ENCODE measurements at places on chromosomes 5 and 9.

DNA sequence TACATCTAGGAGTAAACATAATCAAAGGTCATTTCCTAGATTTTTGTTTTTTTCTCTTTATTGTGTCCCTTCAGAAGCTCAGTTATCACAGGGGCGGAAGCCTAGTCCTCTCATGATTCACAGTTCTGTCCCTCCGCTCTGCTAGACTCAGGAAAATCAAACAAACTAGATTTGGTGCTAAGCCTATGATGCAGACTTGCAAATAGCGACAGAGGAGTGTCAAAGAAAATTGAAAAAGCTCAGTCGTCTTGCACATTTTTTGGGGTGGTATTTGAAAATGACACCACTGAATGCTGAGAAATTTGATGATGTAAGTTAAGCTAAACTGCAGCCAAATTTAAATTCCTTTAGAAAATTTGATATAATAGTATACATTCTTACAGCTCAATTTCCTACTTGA, 59.0 kb downstream of the CDH10 start:
- no peak for DNase-seq

GRCh38 chr5:45578270-45578669, 117.9 kb downstream of the HCN1 start:
- DNase-seq: no peak

GRCh38 chr5:159510282-159510681, 180.0 kb upstream of the IL12B start:
- no peak for DNase-seq

- peak; percentile 67 for DNase-seq
Observed at GRCh38 chr9:101485924-101486692, 47.5 kb upstream of the RNF20 start.

GRCh38 chr5:170752257-170753215, 31.0 kb upstream of the GABRP start:
- no peak for DNase-seq

DNA sequence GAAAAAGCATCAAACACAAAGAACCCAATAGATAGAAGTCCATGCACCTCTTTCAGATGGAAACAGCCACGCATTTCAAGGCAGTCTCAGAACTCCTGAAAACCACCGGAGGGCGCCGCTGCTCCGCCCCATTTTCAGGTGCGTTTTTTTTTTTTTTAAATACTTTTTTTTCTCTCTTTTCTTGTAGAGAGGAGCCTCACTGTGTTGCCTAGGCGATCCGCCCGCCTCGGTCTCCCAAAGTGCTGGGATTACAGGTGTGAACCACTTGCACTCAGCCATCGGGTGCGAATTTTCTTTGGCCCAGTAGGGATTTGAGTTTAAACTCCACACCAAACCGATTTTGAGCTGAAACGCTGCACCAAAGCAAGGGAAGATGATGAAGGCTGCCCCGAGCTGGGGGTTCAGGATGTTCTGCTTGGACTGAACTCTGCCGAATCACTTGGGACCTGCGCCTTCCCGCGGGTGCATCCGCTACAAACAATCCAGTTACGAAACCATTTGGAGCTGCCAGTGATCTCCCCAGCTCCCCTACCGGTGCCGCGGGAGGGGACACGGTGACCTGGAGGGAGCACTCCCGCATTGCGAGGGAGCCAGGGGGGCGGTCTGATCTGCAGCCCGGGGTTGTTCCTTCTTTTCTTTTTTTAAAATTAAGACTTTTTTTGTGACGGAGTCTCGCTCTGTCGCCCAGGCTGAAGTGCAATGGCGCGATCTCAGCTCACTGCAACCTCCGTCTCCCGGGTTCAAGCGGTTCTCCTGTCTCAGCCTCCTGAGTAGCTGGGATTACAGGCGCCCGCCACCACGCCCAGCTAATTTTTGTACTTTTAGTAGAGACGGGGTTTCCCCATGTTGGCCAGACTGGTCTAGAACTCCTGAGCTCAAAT, 1.4 kb downstream of the PTGR1 start:
- peak; percentile 68 for DNase-seq

DNA sequence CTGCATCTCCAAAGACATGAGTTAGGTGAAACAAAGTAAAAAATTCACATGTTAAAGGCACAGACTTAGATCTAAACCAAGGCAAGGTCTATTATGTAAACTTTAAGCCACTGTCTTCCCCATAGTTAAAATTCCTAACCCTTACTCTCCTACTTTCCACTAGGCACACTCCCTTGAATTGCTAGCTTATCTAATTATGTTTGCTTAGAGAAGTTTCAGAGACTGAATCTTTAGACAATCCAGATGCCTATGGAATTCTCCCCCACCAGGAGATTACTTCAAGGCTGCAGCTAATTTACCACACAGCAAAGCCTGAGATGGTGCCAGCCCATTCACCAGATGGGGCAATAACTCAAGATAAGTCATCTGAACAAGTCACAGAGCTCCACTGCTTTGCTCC, 803.1 kb upstream of the COX7C start:
- DNase-seq: no peak

GRCh38 chr5:51034222-51034901, 348.9 kb upstream of the ISL1 start:
- no peak for DNase-seq

GRCh38 chr5:111556501-111556900, 44.2 kb upstream of the STARD4 start:
- no peak for DNase-seq

DNA sequence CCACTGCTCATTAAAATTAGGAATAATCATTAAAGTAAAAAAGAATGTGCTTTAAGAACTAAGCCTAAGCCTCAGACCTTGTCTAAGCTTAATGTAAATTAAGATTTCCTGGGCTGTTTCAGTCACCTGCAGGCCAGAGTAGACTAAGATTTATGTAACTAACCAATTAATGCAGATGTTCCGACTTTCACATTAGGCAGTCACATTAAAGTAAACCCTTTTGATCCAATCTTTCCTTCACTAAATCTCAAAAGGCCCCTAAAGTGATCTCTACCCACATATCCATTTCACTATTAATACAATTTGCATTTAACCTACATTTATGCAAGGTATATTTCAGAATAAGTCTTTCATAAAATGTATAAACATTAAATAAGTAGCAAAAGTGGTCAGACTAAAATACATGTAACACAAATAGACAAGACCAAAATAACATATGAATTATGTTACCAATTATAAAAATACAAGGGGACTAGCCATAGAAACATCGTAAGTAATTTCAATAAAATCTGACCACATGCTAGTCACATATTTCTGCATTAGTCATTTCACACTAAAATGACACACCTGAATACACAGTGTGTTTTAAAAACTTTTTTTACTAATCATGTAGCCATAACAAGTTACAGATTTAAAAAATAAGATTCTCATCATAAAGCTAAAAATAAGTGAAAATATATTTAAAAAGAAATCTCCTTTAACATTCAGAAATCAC, 7.7 kb downstream of the NR3C1 start:
- no peak for DNase-seq

DNA sequence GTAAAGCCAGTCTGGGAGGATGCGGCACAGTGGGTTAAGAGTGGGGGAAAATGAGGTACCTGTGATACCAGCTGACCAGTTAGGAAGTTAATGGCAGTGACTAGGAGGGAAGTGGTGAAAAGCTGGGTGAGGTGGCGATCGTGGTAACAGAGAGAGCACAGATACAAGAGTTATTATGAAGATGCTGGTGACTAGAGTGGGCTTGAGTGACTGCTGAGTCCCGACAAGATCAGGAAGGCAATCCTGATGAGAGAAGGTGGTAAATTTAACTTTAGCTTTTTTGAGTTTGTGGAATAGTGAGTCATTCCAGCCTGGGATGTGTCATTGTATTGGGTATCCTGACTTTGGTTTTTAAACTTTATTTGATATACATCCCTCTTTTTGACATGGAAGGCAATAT, 38.8 kb downstream of the CMYA5 start:
- DNase-seq: no peak

DNA sequence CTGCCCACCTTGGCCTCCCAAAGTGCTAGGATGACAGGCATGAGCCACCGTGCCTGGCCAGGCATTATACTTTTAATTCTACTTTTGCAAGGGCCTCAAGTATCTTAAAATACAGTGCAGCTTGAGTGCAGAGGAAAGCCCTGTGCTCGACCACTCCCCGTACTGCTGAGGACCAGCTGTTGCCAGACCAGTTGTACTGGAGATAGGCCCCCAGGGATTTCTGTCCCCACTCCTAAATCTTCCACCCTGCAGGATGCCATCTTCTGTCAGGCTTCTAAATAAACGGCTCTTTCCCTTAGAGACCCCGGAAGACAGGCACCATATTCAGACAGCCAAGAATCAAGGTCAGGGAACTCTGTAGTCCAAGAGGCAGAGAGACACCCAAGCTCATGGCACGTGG, 16.6 kb upstream of the PSMD5 start:
- DNase-seq: no peak

GRCh38 chr9:95032580-95033341, 284.7 kb downstream of the FANCC start:
- no peak for DNase-seq

All from D341Med (cell line).